ENCODE measurements at places on chromosomes 11 and 22.

DNA sequence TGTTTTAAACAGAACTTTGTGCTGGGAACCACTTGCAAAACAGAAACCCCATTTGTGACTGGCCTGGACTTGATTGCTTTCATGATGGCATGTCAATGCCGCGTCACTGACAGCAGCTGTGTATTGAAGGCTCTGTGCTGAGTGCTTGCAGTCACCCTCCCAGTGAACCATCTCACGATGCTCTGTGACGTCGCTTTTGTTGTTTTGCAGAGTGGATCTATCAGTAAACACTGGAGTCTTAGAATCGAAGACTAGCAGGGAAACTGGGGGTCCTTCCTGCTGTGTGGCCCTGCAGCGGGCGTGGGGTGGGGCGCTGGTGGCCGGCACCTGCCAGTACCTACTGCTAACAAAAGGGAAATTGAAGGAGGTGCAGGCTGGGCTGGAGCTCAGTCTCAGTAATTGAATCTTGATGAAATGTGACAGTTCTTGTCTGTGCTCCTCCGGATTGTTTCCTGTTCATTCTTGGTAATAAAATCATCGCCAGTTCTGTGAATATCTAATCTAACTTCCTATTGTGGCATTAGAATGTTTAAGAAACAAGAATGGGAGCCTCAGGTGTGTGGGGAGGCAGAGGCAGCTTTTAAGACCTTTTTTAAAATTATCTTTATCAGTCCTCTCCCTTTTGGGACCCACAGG, 50.5 kb upstream of the PARVG start:
- no peak for DNase-seq

DNA sequence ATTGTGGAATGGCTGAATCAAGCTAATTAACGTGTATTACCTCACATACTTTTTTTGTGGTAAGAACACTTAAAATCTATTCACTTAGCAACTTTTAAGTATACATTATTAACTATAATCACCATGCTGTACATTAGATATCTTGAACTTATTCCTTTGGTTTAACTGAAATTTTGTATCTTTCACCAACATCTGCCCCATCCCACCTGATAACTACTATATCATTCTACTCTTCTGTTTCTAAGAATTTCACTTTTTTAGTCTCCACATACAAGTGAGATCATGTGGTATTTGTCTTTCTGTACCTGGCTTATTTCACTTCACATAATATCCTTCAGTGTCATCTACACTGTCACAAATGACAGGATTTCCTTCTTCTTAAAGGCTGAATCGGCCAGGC, 17.1 kb upstream of the VWA5A start:
- no peak for DNase-seq

- no peak for DNase-seq
Observed at GRCh38 chr11:116600930-116601329, 171.9 kb downstream of the BUD13 start.

DNA sequence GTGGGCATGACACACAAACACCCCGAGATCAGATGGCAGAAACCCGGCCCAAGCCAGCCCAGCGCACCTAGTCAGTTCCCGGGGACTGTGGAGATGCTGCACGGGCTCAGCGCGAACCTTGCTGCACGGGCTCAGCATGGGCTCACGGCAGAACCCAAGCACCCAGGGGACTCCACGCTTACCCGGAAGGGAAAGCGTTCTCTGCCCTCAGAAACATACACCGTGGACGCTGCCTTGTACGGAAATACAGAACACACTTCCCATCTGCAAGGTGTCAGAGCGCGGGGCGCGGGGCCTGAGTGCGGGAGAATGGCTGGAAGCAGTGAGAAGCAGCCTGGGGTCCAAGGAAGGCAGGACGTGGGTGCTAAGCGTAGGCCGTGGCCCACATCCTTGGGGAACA, 319.9 kb downstream of the NTM start:
- DNase-seq: no peak

GRCh38 chr11:27084518-27084917, 43.9 kb downstream of the BBOX1 start:
- no peak for DNase-seq

GRCh38 chr11:124844664-124845079, 20.6 kb upstream of the ROBO3 start:
- no peak for DNase-seq

DNA sequence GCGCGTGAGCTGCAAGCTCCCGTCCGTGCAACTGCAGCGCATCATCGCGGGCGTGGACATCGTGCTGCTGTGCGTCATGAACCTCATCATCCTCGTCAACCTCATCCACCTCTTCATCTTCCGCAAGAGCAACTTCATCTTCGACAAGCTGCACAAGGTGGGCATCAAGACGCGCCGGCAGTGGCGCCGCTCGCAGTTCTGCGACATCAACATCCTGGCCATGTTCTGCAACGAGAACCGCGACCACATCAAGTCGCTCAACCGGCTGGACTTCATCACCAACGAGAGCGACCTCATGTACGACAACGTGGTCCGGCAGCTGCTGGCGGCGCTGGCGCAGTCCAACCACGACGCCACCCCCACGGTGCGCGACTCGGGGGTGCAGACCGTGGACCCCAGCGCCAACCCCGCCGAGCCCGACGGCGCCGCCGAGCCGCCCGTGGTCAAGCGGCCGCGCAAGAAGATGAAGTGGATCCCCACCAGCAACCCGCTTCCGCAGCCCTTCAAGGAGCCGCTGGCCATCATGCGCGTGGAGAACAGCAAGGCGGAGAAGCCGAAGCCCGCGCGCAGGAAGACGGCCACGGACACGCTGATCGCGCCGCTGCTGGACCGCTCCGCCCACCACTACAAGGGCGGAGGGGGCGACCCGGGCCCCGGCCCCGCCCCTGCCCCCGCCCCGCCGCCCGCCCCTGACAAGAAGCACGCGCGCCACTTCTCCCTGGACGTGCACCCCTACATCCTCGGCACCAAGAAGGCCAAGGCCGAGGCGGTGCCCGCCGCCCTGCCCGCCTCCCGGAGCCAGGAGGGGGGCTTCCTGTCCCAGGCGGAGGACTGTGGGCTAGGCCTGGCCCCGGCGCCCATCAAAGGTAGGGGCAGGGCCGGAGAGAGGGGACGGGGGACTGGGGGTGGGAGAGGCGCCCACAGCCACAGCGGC, 7.3 kb downstream of the PANX2 start:
- DNase-seq: no peak

GRCh38 chr11:13026722-13027121, 17.6 kb downstream of the RASSF10 start:
- no peak for DNase-seq

DNA sequence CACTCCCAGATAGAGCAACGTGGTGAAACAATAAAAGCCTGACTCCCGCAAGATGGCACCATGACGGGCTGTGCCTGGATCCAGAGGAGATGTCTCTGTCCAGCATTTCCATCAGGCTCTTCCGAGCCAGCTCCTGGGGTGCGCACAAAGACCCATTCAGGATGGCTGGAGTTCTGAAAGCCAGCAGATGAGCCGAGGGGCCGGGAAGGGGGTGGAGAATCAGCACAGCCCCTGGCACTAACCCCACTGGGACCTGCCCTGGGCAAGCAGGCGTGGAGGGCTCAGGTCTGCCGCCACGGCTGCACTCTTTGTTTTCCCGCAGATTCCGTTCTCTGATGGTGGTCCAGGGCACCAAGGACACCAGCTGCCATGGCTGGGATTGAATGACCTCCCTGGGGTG, 97.2 kb upstream of the BLID start:
- no peak for DNase-seq

- no peak for DNase-seq
Observed at GRCh38 chr11:13663631-13664071, 4.8 kb upstream of the FAR1 start.

GRCh38 chr11:130561441-130561881, 113.0 kb downstream of the ADAMTS15 start:
- DNase-seq: no peak

DNA sequence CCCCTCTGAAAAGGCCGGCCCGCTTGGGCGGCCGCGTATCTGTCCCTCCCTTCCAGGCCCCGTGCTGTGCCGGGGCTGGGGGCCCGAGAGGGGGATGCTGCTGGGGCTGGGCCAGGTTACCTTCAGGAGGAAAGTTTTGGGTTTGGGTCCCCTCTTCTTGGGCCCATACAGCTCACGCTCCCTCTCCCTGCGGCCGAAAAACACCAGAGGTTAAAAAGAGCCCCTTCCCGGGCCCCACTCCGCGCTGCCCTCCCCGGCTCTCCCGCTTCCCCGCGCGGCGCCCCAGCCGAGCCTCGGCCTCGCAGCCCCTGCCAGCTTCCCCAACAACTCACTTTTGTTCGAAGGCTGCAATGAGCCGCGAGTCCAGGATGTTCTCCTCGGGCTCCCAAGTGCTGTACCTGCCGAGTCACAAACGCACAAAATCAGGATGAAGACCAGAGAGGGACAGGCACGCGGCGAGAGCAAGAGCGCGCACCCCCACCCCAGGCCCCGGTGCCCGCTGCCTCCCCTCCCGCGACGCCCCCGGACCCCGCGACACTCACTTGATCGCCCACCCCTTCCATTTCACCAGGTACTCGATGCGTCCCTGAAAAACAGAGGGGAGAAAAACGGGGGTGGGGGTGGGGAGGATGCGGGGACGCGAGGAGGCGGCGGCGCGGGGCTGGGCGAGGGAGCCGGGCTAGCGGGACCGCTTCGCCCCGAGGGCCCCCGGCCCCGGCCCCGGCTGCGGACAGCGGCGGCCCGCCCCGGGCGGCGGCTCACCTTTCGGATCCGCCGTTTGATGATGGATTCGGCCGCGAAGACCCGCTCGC, 450 bp downstream of the CBX6 start:
- DNase-seq: no peak

DNA sequence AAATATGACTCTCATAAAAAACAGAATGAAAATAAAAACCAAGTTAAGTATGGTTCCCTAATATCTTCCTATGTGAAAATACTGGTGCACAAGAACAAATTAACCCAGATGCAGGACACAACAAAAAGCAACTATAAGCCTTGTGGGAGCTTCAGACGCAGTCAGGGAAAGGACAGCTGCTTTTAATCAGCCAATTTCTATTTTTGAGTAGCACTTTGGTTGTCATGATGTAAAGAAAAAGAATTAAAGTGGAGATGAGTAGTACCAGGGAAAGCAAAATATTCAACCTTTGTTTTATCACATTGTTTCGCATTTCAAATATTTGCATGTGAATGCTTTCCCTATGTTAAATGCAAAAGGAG, 339.9 kb downstream of the SOX6 start:
- no peak for DNase-seq

GRCh38 chr11:3130269-3131071, 34.6 kb downstream of the OSBPL5 start:
- peak; percentile 15 for DNase-seq

DNA sequence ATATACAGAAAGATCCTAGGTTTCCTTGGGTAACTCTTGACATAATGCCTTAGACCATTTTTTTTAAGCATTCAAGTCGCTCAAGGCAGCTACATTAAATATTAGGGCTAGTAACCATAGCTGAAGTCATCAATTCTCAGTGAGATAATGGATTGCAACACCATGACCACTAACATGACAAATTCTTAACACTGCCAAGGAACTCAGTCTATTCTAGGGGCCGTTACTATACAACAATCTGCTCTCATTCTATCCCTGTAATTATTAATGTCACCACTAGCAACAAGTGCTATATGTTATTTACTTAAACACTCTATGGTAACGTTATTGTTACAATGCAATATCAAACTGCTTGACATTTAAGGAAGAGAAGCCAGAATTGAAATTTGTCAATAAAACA, 3.2 kb upstream of the STK33 start:
- DNase-seq: no peak

- peak; percentile 2 for DNase-seq
Observed at GRCh38 chr11:17591293-17591692, 44.2 kb downstream of the OTOG start.

DNA sequence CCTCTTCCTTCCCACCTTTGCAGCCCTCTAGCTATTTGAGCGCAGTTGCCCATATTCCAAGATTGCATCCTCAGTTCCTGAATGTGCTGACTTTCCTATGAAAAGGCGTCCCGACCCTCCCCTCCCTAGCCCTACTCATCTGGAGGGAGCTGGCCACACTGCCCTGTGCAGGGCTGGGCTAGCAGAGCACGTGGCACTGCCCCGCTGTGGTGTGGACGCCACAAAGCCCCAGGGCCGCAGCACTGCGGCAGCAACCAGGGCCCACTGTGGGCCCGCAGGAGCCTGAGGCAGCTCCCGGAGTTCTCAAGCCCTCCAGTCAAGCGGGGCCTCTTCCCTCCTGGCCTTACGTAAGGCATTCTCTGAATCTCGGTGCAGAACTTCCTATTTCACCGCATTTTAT, 27.6 kb downstream of the B3GAT1 start:
- DNase-seq: no peak

DNA sequence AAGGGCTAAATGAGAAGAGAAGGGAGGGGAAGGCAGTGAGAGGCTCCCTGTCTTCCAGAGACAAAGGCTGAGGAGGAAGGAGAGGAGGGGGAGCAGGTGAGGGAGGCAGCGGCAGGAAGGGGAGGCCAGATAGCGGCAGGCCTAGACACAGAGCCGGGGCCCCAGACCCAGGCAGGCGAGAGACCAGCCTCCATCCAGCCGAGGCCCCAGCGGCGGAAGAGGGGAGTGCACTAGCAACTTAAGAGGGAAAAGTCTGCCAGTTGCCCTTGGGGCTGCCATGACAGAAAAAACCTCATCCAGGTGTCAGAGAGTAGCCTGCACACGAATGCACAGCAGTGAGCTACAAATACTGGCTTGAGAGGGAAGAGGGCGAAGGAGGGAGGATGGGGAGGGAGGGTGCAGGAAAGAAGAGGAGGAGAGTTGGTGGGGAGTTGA, 46.7 kb downstream of the IGLL1 start:
- no peak for DNase-seq

DNA sequence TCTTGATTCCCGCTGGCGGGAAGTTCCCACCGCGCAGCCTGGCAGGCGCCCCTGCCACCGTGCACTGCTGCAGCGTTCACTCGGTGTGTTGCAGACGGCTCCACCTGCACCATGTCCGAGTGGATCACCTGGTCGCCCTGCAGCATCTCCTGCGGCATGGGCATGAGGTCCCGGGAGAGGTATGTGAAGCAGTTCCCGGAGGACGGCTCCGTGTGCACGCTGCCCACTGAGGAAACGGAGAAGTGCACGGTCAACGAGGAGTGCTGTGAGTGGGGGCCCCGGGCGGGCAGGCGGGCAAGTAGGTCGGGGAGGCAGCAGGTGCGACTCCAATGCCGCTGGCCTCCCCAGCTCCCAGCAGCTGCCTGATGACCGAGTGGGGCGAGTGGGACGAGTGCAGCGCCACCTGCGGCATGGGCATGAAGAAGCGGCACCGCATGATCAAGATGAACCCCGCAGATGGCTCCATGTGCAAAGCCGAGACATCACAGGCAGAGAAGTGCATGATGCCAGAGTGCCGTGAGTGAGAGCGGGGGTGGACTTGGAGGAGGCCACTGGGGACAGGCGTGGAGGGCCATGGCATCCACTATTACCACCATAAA, 99.7 kb downstream of the RRAS2 start:
- no peak for DNase-seq
